ENCODE measurements at places on chromosomes 1 and 21.

DNA sequence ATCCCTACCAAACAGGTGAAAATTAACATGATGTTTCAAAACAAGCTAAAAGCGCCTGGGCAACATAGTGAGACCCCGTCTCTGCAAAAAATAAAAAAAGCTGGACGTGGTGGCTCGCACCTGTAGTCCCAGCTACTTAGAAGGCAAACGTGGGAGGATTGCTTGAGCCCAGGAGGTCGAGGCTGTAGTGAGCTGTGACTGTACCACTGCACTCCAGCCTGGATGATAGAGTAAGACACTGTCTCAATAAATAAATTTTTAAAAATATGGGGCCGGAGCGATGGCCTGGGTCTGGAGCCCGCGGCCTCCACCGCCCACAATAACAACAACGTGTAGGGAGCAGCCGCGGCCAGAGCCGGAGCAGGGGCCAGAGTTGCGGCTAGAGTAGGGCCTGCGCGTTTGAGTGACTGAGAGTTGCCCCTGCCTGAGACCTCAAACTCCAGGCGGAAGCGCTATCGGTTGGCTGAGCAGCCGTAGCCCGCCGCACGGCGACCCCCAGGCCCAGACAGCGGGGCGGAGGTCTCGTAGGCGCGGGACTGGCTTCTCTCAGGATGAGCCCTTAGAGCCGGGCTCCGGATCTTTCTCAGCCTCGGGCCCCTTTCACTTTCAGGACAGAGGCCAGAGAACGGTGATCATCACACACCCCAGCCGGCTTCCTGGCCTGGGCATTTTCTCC is 41.4 kb downstream of the ZMYM1 start:
- no peak for DNase-seq

- DNase-seq, result no peak
Observed at GRCh38 chr1:87106144-87106543, 191.7 kb downstream of the HS2ST1 start.

DNA sequence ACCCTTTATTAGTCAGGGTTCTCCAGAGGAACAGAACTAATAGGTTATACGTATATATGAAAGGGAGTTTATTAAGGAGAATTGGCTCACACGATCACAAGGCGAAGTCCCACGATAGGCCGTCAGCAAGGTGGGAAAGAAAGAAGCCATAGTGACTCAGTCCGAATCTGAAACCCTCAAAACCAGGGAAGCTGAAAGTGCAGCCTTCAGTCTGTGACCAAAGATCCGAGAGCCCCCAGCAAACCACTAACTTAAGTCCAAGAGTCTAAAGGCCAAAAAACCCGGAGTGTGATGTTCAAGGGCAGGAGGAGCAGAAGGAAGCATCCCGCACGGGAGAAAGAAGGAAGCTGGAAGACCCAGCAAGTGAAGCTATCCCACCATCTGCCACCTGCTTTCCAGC is 9.9 kb downstream of the IFNLR1 start:
- DNase-seq, result no peak

DNA sequence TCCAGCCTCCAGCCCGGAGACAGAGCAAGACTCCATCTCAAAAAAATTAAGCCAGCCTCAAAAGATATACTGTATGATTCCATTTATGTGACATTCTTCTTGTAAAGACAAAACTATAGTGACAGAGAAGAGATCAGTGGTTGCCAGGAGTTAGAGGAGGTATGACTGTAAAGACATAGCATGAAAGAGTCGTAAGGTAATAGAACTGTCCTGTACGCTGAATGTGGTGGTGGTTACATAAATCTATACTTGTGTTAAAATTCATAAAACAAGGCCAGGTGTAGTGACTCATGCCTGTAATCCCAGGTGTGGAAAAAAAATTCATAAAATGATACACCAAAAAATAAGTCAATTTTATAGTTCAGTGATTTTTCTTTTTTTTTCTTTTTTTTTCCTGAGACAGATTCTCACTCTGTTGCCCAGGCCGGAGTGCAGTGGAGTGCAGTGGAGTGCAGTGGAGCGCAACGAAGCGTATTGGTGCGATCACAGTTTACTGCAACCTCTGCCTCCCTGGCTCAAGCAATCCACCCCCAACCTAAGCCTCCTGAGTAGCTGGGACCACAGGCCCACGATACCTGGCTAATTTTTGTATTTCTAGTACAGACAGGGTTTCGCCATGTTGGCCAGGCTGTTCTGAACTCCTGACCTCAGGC is 84.9 kb upstream of the CXADR start:
- no peak for DNase-seq

DNA sequence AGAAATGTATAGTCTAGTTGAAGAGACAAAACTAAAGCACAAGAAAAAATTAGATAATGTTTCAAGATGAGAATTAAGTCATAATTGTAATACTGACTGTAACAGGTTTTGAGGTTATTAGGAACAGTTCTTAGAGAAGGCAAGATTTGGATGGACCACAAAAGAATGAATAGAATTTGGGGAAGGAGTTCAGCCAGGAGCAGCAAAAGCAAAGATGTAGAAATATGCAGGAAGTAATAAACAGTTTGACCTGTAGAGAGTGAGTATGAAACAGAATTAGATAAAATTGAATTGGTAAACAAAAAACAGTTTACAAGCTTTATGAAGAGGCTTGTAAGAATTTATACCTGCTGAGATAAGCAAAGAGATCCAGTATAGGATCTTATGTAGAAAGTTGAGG is 16.3 kb downstream of the VPS45 start:
- DNase-seq, result no peak

DNA sequence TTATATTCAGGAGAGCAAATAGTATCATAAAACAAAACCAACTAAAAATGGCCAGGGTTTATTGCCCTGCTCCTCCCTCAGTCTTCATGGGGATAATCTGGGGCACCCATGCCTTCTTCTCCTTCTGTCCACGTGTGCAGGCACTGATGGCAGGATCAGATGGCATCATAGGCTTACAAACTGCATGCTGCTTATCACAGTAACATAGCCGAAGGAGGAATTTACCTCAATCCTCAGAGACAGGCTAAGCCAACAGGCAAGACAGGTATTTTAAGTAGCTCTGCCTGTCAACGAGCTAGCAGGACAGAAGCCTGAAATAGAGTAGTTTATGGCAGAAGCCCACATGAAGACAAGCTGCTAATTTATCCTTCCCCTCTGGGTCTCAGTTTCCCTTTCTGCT is 9.4 kb downstream of the LAMB3 start:
- DNase-seq, result no peak

DNA sequence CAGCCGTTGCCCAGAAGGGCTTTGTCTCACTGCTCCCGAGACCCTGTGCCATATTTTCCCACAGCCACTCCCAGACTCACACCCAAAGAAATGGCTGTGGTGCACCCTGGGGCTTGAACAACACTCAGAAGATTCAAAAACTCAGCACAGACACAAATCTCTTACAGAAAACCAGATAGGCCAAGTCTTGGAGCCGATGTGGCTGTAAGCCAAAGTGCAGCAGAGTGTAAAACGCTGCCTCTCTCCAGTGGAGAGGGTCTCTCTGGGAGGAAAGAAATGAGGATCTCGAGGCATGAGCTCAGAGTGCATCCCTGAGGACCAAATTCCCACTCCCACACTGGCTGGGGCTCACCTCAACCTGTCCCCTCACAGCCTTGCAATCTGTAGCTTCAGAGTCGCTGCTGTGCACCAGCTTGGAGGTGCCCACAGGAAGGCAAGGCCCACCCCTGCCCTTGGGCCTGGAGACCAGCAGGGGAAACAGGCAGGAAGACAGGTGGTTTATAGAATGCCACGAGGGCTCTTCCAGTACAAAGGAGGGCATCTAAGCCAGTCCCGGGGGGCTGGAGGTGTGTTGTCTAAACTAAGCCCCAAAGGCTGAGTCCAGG is 171.3 kb upstream of the AJAP1 start:
- DNase-seq, result no peak

DNA sequence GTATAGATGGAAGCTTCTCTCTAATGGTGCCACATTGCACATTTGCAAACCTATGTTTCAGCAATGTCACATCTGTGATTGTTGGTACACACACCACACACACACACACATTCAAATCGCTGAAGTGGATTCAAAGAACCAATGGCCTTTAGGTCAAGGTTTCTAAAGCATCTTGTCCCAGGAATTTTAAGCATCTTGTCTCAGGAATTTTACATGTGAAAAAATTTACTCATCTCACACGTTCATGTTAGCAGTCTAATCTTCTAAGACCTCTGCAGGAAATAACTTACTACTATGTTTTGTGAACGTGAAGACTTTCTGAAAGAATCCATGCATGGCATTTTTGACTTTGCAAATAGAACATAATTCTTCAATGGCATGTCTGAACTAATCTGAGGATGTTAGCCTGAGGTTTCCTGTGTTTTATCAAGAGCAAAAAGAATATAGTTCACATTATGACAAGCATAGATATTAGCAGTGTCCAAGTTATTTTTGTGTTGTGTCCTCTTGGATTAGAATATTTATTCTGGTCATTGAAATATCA is 125.1 kb downstream of the CYYR1 start:
- DNase-seq, result no peak

All from right lung (tissue), 10 donors.